Muscle of leg (tissue), 16 donors: ENCODE measurements at places on chromosomes 6 and 20.

DNA sequence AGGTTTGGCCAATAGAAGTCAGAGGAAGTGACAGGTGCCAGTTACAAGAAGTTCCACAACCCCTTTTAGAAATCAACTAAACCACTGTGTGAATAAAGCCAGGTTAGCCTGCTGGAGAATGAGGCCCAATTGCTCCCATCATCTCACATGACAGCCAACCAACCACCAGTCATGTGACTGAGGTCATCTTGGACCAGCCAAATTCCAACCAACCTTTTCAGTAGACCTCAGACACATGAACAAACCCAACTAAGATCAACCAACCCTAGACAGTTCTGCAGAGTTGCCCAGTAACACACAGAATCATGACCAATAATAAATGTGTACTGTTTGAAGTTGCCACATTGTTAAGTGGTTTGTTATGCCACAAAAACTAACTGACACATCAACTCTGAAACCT lies 44.6 kb upstream of the GGTLC1 start:
- no peak for DNase-seq

DNA sequence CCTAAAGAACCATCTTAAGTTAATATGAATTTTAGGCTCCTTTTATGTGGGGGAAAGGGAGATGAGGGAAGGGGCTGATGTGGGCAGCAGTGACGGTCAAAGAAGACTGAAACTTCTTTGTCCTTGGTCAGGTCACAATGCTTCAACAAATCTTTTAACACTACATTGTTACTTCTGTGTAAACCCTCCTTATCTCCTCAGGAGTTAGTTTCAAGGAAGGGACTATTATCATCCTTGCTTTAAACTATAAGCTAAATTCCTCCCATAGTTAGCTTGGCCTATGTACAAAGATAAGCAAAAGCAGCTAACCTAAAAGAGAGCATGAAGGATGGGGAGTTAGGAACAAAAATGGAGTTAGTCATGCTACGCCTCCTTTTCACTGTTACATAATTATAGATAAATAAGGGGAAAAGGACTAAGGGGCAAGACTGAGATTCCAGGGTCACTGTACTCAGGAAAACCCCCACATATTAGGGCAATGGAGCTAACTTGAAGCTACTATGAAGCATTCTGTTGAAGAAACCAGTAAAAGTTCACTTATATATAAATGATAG lies 172.7 kb upstream of the RUNX2 start:
- DNase-seq = no peak

GRCh38 chr6:82246802-82247504 lies 591 bp downstream of the IBTK start:
- DNase-seq = peak; percentile 83

GRCh38 chr20:2283706-2284423 lies 11.9 kb upstream of the TGM3 start:
- no peak for DNase-seq

DNA sequence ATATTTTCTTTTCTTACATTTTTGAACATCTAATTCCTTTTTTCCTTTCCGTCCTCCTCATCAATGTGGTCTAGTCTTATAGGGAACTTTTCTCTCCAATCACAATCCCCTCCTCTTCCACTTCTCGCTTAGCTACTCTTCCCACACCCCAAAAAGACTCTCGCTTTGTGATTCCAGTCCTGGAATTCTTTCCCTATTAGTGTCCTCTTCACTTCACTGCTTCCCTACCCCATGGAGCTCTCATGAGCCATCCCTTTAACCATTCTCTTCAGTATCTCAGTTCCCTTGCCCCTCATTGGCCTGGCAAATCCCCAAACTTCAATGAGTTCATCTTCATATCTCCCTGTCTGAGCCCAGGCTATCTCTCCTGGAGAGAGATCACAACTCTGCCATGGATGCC lies 55.3 kb upstream of the CEP85L start:
- DNase-seq = no peak

DNA sequence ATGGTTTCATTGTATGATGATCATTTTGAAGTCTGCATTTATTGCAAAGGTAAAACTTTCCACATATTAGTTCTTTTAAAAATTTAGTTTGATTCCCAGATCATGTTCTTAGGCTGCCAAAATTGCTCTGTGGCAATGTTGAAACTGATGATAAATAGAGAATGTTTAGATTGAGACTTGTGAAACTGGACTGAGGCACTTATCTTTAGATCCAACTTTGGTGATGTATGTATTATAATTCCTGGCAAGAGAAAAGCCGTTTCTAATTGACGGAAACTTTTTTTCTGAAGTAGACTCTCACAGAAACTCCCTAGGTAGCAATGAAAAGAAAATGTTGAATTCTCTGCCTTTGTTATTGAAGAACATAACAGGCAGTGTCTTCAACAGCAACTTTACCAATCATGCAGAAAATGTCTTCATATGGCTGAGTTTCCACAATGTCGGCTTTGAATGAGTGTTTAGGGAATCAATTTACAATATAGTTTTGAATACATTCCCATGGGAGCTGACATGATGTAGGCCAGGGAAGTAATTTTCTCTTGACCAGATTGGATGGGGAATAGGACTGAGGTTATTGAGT lies 456.2 kb downstream of the CD109 start:
- peak; percentile 93 for DNase-seq

DNA sequence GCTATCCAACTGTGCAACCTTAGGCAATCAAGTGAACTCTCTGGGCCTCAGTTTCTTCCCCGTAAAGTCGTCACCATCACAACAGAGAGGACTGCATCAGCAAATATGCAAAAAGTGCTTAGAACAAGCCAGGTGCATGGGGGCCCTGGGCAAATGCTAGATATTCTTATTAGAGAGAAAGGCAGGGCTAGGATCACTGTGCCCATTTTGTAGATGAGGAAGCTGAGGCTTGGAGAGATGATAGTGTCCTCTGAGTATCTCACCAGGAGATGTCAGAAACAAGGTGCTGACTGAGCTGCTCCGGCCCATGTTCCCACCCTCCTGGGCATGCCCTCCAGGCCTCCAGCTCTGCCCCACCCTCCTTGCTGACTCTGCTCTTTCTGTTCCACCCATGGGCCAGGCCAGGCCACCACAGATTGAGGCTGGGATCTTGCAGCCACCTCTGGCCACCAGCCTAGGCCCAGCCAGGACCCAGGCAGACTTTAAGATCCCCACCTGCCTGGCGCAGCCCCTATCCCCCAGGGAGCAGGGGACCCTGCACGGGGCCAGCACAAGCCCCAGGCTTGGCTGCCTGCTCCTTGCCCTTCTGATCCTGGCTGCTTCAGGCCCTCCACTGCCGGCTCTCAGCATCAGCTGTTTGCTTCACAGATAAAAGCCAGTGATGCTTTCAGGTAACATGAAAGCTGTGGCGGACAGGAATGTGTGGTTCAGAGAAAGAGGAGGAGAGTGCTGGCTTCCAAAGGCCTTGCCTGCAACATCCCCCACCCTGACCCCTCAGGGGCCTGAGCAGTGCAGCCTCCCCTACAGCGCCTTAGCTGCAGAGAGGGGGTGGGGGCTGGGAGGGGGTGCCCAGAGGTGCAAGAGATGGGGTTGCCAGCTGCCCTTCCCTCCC lies 47.6 kb downstream of the GRM4 start:
- no peak for DNase-seq

- DNase-seq = no peak
Observed at GRCh38 chr6:107658920-107659865, 164.9 kb downstream of the SCML4 start.

DNA sequence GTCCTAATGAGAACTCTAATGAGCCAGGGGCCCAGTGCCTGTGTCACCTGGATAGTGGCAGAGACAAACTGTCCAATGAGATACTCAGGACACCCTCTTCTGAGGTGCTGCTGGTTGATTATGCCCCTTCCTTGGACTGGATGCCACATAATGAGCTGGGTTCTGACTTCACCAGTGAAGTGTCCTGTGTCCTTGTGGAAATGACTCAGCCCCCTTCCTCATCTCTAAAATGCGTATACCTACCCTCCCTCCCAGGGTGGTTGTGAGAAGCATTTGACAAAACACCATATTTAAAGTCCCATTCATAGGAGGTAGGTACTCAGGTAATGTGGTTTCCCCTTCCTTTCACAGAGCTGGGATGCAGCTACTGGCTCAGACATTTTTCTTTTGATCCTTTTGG lies 28.4 kb upstream of the RNF24 start:
- no peak for DNase-seq

DNA sequence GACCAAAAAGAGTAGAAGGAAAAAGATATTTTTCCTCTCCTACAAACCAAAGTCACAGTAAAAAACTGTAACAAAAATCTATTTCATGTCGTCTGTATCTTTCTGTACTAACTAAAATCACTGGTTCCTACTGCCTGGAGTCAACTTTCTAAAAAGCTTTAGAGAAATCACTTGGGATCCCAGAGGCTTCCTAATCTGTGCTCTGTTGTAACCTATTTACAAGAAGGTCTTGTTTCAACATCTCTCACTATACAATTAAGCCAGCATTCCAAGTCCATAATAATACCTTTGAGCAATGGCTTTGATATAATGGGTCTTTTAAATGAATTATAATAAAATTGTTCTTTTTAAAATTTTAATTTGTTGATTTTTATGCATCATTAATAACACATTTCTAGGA lies 20.4 kb downstream of the RAB23 start:
- DNase-seq = no peak

DNA sequence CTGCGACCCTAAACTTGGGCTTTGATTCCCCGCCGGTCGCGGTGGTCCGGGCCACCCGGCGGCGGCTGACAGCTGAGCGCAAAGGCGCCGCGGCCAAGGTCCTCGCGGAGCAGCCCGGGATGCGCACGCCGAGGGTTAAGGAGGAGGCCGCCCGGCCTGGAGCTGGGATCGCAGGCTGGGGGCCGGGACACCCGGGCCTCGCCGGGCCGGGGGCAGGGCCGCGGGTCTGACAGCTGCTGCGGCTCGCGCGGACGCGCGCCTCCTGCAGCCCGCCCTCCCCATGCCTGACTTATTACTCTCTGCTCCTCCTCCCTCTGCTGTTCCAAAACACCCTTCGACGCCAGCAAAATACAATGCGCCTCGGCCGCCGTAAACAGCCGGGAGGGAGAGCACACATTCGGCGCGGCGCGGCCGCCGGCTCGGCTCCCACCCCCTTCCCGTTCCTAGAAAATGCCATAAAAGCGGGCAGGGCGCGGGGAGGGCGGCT lies 746 bp downstream of the BACH2 start:
- DNase-seq = peak; percentile 96

- DNase-seq = peak; percentile 87
Observed at GRCh38 chr20:58374906-58375758, 13.9 kb upstream of the VAPB start.

DNA sequence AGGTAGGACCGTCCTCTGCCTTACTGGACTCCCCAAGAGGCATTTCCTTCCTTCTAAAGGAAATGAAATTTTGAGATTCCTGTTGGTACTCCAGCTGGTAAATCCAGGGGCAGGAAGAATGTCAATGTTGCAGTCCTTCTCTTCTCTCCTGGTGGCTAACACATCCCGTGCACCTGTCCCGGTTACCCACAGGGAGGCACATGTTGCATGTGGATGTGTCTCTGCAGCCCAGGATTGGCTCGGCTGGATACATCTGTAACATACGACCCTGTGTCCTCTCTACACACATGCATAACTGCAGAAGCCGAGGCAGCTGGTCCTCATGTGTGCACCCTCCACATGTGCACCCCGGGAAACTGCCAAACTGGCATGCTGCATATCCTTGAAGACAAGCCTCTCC lies 1.3 kb upstream of the LRFN2 start:
- DNase-seq = no peak

DNA sequence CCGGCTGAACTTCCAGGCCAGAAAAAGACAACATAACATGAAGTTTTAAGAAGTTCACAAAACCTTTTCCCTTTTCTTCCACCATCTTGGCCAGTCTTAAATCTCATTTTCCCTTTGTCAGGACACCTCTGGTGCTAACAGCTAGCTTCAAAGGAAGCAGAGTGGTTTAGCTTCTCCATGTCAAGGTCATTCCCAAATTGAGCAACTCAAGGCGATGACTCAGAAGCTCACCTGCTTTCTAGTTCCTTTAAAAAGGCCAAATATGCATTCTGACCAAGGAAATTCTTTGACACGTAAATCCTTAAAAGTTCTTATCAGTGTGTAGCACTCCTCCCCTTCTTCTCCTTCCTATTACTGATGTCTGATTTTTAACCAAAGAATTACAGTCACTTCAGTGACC lies 69.6 kb upstream of the VGLL2 start:
- no peak for DNase-seq

- no peak for DNase-seq
Observed at GRCh38 chr6:109053336-109053735, 41.3 kb downstream of the SESN1 start.

DNA sequence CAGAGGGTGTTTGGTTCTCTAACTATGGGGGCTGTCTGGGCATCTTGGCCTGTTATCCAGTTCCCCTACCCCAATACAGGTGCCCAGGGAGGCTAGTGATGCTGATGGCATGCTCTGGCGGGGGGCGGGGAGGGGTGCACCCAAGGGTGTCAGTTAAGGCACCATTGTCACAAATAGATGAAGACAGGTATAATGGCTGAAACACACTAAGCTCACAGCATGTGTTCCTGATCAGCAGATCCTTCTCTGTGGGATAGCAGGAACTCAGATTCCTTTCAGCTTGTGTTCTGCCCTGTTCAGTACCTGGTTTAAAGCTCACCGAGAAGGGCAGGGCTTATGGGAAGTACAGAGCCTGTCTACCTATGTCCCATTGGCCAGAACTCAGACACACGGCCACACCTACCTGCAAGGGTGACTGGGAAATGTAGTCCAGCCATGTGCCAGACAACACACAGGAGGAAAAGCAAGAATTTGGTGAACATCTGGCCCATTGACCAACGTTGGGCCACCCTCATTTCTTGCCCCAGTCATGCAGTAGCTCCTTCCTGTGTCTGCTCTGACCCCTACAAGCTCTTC lies 3.4 kb upstream of the RSPO4 start:
- DNase-seq = no peak

- DNase-seq = no peak
Observed at GRCh38 chr6:38701551-38701950, 1.4 kb downstream of the GLO1 start.

GRCh38 chr6:104321301-104321700 lies 538.4 kb downstream of the HACE1 start:
- DNase-seq = no peak

GRCh38 chr6:170268216-170269129 lies 22.4 kb downstream of the DLL1 start:
- DNase-seq = no peak
